Transverse colon (tissue), 4 donors: ENCODE measurements at places on chromosomes 1 and 21. TPM values are rescaled to one million over a fixed set of nuclear protein-coding genes. Genes with fewer than 3 reads are reported as not detected.

The FNDC5 gene
- total RNA-seq, result 0.32 TPM

- no peaks in the 10 kb centered on the region for H3K4me1 ChIP-seq
- no peak for DNase-seq
- no peaks in the 10 kb centered on the region for H3K36me3 ChIP-seq
- no peaks in the 10 kb centered on the region for H3K27me3 ChIP-seq
Measured at GRCh38 chr21:29430576-29430975, 131.9 kb downstream of the BACH1 start.

The SNAPIN gene
- total RNA-seq, result 36.8 TPM

GRCh38 chr1:79663916-79664315, 657.4 kb upstream of the ADGRL4 start:
- no peaks in the 10 kb centered on the region for H3K27me3 ChIP-seq
- H3K4me1 ChIP-seq, result no peaks in the 10 kb centered on the region
- no peaks in the 10 kb centered on the region for H3K36me3 ChIP-seq
- H3K4me3 ChIP-seq, result no peak overlapping the region

The ALX3 gene
- not detected for total RNA-seq

DNA sequence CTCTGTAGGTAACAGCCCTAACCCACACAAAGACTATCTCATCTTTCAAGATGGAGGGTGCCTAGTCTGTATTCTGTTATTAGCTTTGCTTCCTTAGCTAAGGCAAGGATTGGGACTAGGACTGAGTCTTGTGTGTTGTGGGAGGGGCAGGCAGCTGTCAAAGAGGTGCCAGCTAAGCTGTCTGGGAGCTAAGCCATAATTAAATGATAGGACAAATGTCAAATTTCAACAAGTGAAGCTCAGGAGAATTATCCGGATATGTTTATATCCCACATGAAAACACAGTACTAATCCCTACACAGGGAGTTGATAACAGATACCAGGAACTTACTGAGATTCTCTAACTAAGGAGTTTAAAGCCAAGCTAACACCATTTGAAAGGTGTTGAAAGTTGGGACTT, 70.5 kb upstream of the NGF start:
- no peaks in the 10 kb centered on the region for H3K27me3 ChIP-seq
- no peaks in the 10 kb centered on the region for H3K36me3 ChIP-seq
- H3K27ac ChIP-seq, result no peak overlapping the region
- no peak for DNase-seq
- no peaks in the 10 kb centered on the region for H3K4me1 ChIP-seq
- H3K4me3 ChIP-seq, result no peak overlapping the region

DNA sequence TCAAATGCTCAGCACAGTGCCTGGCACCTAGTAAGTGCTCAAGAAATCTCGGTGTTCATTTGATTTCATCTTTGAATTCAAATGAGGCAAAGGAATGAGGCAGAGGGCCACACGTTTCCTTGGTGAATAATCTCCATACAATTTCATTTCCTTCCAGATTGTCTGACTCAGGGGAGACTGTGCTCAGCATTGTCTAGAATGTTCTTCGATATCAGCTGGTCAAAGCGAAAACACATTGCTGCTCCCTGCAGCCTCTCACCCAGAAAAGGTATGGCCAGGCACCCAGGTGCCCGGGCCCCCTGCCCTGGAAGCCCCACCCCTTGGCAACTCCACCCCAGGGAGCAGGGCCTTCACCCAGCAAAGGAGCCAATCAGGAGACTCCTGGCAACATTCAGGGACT, 55.8 kb downstream of the FBXO2 start:
- peaks cover 16% of the 10 kb centered on the region for H3K27me3 ChIP-seq
- no peaks in the 10 kb centered on the region for H3K4me1 ChIP-seq
- H3K27ac ChIP-seq, result no peak overlapping the region
- no peak for DNase-seq
- H3K4me3 ChIP-seq, result no peak overlapping the region
- H3K36me3 ChIP-seq, result no peaks in the 10 kb centered on the region

GRCh38 chr1:93584261-93585003, 97.2 kb downstream of the BCAR3 start:
- H3K27me3 ChIP-seq, result no peaks in the 10 kb centered on the region
- H3K4me3 ChIP-seq, result no peak overlapping the region
- H3K4me1 ChIP-seq, result peaks cover 10% of the 10 kb centered on the region
- no peaks in the 10 kb centered on the region for H3K36me3 ChIP-seq
- DNase-seq, result no peak

GRCh38 chr1:218705911-218706893, 361.1 kb downstream of the TGFB2 start:
- H3K4me1 ChIP-seq, result no peaks in the 10 kb centered on the region
- no peak overlapping the region for H3K27ac ChIP-seq
- H3K4me3 ChIP-seq, result no peak overlapping the region
- H3K27me3 ChIP-seq, result no peaks in the 10 kb centered on the region
- DNase-seq, result no peak

- no peak overlapping the region for H3K27ac ChIP-seq
- H3K4me3 ChIP-seq, result no peak overlapping the region
- DNase-seq, result no peak
- peaks cover 35% of the 10 kb centered on the region for H3K27me3 ChIP-seq
Measured at GRCh38 chr1:43008115-43009060, 49.7 kb upstream of the SLC2A1 start.

DNA sequence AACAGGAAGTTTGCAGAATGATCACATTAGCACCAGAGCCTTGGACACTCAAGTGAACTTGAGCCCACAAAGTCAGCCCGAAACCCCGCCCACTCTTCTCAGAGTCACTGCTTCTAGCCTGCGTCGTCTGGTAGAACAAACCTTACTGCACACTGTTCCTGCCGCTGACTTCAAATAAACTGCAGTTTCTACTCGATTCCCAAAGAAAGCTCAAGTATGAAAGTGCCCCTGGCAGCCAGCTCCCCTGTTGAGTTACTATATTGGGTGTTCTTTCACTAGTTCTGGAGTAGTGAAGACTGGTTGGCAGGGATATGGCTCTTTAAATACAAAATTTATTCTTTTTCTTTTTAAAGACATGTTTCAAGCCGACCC, 164.7 kb downstream of the GALNT2 start:
- peak; percentile 87 for DNase-seq
- H3K4me3 ChIP-seq, result peak overlapping the region; percentile 11
- no peaks in the 10 kb centered on the region for H3K36me3 ChIP-seq
- H3K4me1 ChIP-seq, result peaks cover 14% of the 10 kb centered on the region
- H3K27me3 ChIP-seq, result no peaks in the 10 kb centered on the region

The KCNA2 gene
- 0.40 TPM for total RNA-seq

- peaks cover 4% of the 10 kb centered on the region for H3K4me1 ChIP-seq
- no peak for DNase-seq
- no peaks in the 10 kb centered on the region for H3K36me3 ChIP-seq
- no peak overlapping the region for H3K27ac ChIP-seq
- H3K27me3 ChIP-seq, result no peaks in the 10 kb centered on the region
Measured at GRCh38 chr1:208134491-208134890, 109.7 kb downstream of the PLXNA2 start.

DNA sequence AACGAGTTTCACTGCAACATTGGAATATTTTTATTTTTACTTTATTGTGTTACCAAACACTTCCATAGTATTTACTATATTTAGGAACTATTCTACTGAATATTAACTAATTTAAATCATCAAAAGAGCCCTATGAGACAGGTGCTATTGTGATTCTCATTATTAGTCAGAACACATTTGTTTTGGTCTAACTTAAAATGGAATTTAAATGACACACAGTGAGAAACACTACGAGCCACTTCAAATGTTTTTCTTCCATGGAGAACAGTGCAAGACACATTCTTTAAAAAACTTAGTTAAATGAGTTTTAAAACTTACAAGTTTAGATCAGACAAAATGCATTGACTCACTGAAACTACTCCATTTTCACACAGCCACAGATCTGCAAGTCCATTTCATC, 6.6 kb upstream of the TRAF3IP3 start:
- no peaks in the 10 kb centered on the region for H3K36me3 ChIP-seq
- no peaks in the 10 kb centered on the region for H3K27me3 ChIP-seq
- H3K4me3 ChIP-seq, result no peak overlapping the region
- no peak for DNase-seq
- peaks cover 7% of the 10 kb centered on the region for H3K4me1 ChIP-seq
